ENCODE measurements at places on chromosomes 1 and 21.
A peak's percentile ranks its signal among the peaks of the same experiment; 100 is the strongest.

- no peak for DNase-seq
Observed at GRCh38 chr1:77831976-77832711, 52.7 kb downstream of the MIGA1 start.

GRCh38 chr1:169368406-169368769 is 393 bp downstream of the BLZF1 start:
- DNase-seq: no peak

DNA sequence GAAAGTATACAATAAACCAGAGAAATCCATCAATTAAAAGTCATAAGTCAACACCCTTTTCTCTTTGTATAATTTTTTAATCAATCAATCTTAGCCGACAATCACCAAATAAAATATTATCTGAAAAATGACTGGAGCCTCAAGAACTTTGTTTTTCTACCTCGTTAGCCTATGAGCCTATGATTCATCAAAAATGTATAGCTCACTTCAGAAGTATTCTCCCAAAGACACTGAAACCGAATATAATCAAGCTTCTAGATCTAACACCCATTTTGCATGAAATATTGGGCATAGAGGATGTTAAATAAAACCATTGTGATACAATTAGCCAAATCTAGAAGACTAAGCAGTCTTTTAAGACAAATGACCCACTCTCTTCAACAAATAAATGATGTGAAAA is 17.8 kb upstream of the RSBN1 start:
- DNase-seq: no peak

DNA sequence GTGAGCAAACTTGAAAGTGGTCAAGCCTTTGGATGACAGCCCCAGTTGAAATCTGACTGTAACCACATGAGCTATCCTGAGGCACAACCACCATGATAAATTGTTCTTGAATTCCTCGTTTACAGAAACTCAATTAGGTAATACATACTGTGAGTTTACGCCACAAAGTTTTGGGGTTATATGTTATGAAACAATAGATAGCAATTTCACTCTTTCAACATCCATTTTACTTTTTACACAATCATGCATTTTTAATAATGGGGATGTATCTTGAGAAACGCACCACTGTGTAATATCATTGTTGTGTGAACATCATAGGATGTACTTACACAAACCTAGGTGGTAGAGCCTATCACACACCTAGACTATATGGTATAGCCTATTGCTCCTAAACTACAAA is 35.4 kb downstream of the OR2C3 start:
- no peak for DNase-seq

DNA sequence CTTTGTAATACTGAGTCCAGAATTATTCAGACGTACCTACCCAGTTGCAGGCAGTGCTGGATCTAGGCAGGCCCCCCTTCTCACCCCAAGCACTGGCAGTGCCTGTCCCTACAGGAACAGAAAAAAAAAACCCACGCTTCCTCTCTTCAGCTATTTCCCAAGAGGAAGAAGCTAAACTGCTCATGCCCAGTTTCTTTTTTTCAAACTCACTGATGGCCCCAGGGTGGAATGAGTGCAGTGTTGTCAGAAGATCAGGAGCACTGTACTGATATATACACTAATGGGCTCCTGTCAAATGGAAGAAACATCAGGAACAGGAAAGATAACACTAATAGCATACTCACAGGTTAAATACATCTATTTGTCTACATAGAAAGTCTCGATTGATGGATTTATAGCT is 28.2 kb upstream of the DOCK7 start:
- no peak for DNase-seq

- DNase-seq: no peak
Observed at GRCh38 chr1:85607126-85607920, 26.8 kb downstream of the CCN1 start.

DNA sequence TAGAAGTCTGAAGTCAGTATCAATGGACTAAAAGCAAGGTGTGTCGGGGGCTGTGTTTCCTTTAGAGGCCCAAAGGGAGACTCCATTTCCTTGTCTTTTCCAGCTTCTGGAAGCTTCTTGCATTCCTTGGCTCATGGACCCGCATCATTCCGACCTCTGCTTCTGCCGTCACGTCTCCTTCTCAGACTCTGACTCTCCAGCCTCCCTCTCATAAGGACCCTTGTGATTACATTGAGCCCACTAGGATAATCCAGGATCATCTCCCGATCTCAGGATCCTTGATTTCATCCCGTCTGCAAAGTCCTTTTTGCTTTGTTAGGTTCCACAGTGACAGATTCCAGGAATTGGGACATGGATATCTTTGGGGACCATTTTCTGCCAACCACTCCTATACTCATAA is 265.8 kb upstream of the CSF3R start:
- no peak for DNase-seq

GRCh38 chr1:106292130-106292529 is 764.3 kb upstream of the PRMT6 start:
- no peak for DNase-seq

DNA sequence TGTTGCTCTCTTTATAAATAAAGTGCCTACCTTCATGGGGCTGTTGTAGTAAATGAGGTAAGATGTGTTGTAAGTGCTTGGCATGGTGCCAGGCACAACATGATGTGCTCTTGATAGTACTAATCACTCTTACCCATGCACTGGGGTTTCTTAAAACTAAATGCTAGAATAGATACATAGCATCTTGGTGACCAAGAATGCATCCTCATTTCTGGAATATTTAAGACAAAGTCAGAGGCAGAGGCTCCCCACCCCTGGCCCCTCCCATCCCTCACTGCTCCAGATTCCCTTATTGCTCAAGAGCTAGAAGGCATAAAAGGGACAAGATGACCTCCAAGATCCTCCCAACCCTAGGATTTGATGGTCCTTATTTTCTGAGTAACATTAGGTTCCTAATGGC is 61.3 kb downstream of the GLUL start:
- DNase-seq: peak; percentile 10

GRCh38 chr1:172145231-172145651 is 275.2 kb upstream of the C1orf105 start:
- no peak for DNase-seq

GRCh38 chr1:161012420-161012819 is 8.5 kb downstream of the F11R start:
- no peak for DNase-seq

- DNase-seq: no peak
Observed at GRCh38 chr1:92081031-92081430, 886 bp downstream of the BTBD8 start.

GRCh38 chr1:159339536-159339935 is 37.4 kb downstream of the FCER1A start:
- DNase-seq: no peak

GRCh38 chr1:182681568-182681912 is 2.8 kb downstream of the RGS8 start:
- DNase-seq: no peak

GRCh38 chr1:31382379-31382989 is 9.6 kb upstream of the FABP3 start:
- DNase-seq: peak; percentile 42

DNA sequence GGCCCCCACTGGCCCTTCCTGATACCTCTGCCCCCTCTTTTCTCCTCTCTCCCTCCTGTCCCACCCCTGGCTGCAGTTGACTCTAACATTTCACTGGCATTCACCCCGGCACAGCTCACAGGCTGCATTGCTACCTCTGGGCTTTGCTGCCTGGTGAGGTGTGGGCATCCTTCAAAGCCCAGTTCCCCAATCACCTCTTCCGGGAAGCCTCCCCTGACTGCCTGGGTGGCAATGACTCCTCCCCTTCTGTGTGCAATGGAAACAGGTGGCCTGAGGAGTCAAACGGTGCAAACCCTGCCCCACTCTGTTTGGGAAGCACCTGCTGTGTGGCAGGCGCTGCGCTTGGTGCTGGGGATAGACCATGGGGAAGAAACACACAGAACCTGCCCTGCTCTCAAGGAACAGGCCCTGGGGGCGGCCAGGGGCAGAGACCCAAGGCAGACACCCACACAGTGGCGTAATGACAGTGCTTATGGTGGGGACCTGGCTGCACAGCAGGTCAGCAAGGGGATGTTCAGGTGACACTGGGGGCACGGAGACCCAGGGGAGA is 39.3 kb upstream of the POFUT2 start:
- DNase-seq: no peak

GRCh38 chr1:149849111-149849946 is 50.0 kb upstream of the BOLA1 start:
- no peak for DNase-seq

GRCh38 chr1:116754198-116754977 is at the start of gene CD2:
Gene CD2 (plus strand): TSS chr1:116754430. CDS start chr1:116754493, 63 bp downstream.
- no peak for DNase-seq

DNA sequence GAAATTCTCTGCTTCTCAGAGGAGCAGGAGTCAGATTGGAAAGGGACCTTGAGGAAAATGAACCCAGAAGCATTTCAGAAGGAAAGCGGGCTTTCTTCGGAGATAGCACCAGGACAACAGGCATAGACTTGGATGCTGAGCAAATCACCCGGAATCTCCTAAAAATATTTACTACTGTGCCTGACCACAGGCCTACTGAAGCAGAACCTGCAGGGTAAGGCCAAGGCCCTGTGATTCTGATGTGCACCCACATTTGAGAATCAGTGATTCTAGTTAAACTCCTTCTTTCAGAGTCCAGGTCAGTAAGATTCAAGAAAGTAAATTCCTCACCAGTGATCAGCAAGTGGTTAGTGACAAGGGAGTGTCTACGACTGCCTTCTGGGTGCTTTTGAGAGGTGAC is 307.3 kb upstream of the DUSP10 start:
- DNase-seq: no peak

DNA sequence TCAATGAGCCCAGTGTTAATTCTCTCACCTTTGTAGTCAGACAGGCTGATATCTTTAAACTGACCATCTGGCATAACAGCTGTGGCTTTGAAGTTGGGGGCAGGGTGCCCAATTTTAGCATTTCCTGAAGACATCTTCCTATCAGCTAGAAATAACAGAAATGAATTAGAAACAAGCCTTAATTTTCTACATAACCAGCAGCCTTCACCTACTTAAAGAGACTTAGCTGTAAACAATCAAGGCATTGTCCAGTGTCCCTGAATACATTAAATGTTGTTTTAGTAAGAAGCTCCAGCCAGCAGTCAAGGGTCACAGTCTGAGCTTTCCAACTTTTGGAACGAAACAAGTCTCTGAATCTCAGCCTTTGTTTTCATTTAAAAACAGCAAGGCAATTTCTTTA is 2.8 kb downstream of the PRDX1 start:
- no peak for DNase-seq

- DNase-seq: no peak
Observed at GRCh38 chr1:37437087-37437486, 37.3 kb upstream of the ZC3H12A start.
